Brain (organoid and tissue), 16 donors: ENCODE measurements at places on chromosomes 1 and 21.

DNA sequence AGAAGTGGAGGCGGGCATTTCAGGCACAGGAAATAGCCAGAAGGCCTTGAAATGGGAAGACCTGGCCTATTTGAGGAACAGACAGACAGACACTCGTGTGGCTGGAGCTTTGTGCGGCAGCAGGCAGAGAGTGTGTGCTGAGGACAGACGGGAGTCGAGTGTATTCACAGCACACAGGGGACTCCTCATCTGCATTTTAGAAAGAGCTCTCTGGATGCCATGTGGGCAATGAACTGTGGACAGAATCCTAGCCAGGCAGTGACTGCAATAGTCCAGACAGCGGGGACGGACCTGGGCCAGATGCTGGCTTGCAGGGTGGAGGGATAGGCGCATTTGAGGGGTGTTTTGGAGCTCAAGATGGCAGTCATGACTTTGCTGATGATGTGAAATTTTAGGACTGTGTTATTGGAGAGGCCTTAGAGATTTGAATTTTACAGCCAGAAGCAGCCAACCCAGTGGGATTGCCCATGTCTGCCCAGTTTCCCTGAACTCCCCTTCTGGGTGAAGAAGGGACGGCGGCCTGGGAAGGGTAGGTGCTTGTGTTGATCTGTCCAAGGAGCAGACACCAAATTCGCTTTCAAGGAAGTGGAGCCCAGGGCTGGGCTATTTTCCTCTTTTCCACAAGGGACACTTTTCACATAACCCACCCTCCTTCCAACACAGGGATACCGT lies 43.7 kb downstream of the CHAF1B start:
- no peak for DNase-seq

GRCh38 chr1:186901631-186902030 lies 72.9 kb downstream of the PLA2G4A start:
- DNase-seq, result no peak

DNA sequence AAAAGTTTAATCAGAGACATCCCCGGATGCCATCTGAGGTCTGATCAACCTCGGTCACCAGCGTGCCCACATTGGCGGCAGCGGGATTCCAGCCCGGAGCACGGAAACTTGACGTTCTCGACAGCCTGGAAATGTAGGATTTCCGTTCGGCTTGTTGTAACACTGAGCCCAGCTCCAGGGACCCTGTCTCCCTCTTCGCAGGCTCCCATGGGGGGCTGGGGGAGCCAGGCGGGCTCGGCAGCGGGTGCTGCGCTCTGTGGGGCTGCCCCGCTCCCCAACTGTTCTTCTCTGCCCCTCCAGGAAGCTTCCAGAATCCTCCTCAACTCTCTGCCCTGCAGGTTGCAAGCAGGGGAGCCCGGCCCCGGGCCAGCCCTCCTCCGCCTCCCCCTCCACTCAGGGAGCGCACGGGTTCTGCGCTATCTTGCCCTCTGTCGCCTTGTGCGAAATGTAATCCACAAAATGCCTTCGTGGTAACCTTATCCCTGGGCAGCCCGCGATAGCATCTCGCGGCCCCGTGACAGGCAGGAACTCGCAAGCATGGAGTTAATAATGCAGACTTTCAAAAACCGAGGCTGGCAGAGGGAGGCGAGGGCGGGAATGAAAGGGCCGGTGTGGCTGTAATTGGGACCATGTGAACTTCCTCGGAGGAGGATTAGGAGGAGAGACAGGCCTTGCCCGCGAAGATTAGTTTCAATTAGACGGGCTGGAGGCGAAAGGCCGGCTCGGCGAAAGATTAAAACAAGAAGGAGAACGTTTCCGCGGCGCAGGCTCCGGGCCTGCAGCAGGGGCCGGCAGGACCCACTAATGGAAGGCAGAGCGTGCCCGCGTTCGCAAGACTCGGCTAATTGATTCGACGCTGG lies 53.9 kb upstream of the TTC34 start:
- DNase-seq, result peak; percentile 79

DNA sequence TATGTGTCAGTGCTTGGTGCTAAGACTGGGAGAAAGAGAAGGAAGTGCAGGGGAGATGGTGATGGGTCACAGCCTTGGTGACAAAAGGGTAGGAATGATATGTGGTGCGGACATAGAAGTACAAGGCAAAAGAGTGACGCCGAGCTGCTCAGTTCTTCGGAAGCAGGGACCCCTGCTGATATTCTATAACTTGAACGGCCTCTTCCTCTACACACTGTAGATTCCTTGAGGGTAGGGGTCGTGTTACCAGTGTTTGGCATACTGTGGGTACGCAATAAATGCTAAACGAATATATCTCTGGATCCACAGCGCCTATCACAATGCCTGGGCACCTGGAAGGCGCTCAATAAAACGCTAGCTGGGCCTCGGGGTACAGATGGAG lies 488 bp downstream of the DBT start:
- DNase-seq, result no peak

- DNase-seq, result peak; percentile 26
Measured at GRCh38 chr1:112033439-112034120, 44.1 kb upstream of the KCND3 start.

DNA sequence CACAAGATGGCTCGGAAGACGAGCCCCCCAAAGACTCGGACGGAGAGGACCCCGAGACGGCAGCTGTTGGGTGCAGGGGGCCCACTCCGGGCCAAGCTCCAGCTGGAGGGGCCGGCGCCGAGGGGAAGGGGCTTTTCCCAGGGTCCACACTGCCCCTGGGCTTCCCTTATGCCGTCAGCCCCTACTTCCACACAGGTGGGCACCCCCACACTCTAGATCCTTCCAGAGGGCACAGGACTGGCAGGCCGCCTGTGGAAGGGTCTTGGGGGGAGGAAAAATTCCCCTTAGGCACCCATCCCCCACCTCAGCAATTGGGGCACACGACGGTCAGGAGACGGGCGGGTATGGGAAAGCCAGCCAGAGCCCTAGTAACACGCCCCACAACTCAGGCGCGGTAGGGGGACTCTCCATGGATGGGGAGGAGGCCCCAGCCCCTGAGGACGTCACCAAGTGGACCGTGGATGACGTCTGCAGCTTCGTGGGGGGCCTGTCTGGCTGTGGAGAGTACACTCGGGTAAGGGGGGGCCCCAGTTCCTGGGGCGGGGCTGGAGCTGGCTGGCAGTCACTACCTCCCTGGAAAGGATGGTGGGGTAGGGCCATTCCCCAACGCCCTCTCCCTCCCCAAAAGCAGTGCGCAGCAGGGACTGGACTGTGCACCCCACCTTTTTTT lies 16.1 kb downstream of the NOC2L start:
- DNase-seq, result no peak
